Naive thymus-derived CD4-positive, alpha-beta T cell (primary cell): ENCODE measurements at places on chromosomes 7 and 10. TPM values are rescaled to one million over a fixed set of nuclear protein-coding genes. Genes with fewer than 3 reads are reported as not detected.
A peak's percentile ranks its signal among the peaks of the same experiment; 100 is the strongest.

The MMRN2 gene
- not detected in 2 replicates for total RNA-seq

The TCF7L2 gene
- 0.39 and 1.2 TPM in 2 replicates for total RNA-seq

The MAGI2 gene
- total RNA-seq: 0.14 TPM

The HILPDA gene
- total RNA-seq: 2.4 TPM

The DOCK4 gene
- total RNA-seq: 2.7 TPM

The LIPN gene
- not detected for total RNA-seq

The RPP38 gene
- total RNA-seq: 20.5 TPM

The EIF5AL1 gene
- total RNA-seq: 1.0 TPM

The CNPY1 gene
- not detected for total RNA-seq

The IL2RA gene
- total RNA-seq: 2.5 TPM

The ARL5B gene
- 9.7 TPM for total RNA-seq

DNA sequence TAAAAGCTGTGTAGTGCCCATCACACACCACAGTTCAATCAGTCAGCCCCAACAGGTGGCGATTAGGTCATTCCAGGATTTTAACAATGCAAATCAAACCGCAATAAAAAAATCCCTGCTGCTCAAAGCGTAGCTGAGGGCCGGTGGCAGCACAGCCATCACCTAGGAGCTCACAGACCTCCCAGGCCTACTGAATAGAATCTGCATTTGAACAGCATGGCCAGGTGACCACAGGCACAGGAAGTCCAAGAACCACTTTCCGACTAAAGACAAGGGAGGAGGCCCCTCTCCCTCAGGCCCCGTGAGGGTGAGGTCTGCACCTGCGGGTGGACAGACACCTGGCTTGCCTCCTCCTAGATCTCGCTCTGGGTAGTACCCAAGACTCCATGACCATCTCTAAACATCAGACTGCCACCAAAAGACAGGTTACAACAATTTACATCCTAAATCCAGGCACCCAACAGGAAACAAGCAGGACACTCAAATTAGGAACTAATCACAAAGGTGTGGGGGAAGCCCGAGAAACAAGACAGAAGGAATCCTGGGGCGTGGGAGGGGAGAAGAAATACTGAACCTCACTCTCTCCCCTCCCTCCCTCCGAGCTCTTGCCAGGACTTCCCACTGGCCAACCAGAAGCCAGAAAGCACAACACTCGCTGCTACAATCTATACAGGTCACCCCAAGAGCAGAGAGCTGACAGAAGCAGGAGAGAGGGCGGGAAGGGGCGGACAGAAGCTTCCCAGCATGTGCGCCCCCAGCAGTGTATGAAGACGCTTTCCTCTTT, 19.2 kb downstream of the GNA12 start:
- H3K4me3 ChIP-seq: no peak overlapping the region
- no peak overlapping the region for H3K27ac ChIP-seq
- no peaks in the 10 kb centered on the region for H3K36me3 ChIP-seq

DNA sequence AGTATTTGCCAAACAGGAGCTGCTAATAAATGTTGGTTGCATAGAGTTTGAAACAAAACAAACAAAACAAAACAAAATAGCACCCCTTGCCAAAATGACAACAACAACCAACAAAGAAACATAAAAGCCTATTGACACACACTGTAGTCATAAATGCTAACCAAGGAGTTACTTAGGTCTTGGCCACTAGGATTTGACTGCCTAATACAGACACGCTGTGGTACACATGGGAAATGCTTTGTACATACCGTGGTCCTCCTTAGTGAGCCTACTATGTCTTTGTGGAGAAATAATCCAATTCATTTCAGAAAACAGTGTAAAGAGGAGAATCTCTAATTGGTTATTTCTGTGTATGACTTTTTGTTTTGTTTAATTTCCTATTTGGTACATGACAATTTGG, 53.2 kb upstream of the MTPN start:
- H3K36me3 ChIP-seq: no peaks in the 10 kb centered on the region
- no peak overlapping the region for H3K4me3 ChIP-seq
- H3K27ac ChIP-seq: no peak overlapping the region
- H3K27me3 ChIP-seq: no peaks in the 10 kb centered on the region
- H3K4me1 ChIP-seq: no peaks in the 10 kb centered on the region

- no peak overlapping the region for H3K27ac ChIP-seq
- peaks cover 4% of the 10 kb centered on the region for H3K4me1 ChIP-seq
- H3K4me3 ChIP-seq: no peak overlapping the region
Measured at GRCh38 chr10:114301951-114302710, 63.1 kb downstream of the VWA2 start.

- no peak overlapping the region for H3K27ac ChIP-seq
- H3K27me3 ChIP-seq: no peaks in the 10 kb centered on the region
- no peaks in the 10 kb centered on the region for H3K36me3 ChIP-seq
- no peak overlapping the region for H3K4me3 ChIP-seq
- no peak for DNase-seq
- no peaks in the 10 kb centered on the region for H3K4me1 ChIP-seq
Measured at GRCh38 chr7:1809070-1809469, 139.0 kb downstream of the ELFN1 start.

- no peaks in the 10 kb centered on the region for H3K4me1 ChIP-seq
- H3K27me3 ChIP-seq: no peaks in the 10 kb centered on the region
- no peaks in the 10 kb centered on the region for H3K36me3 ChIP-seq
- no peak overlapping the region for H3K27ac ChIP-seq
Measured at GRCh38 chr10:60845038-60845437, 66.8 kb downstream of the CDK1 start.

GRCh38 chr7:6516387-6516983, 34.8 kb downstream of the GRID2IP start:
- peak; percentile 56 for DNase-seq
- H3K36me3 ChIP-seq: no peaks in the 10 kb centered on the region
- no peaks in the 10 kb centered on the region for H3K4me1 ChIP-seq
- H3K27ac ChIP-seq: no peak overlapping the region
- H3K27me3 ChIP-seq: no peaks in the 10 kb centered on the region

- H3K4me1 ChIP-seq: no peaks in the 10 kb centered on the region
- no peak for DNase-seq
- no peak overlapping the region for H3K27ac ChIP-seq
- no peak overlapping the region for H3K4me3 ChIP-seq
Measured at GRCh38 chr10:117382861-117383260, 7.6 kb upstream of the PDZD8 start.

- no peak overlapping the region for H3K4me3 ChIP-seq
- no peak for DNase-seq
- no peaks in the 10 kb centered on the region for H3K4me1 ChIP-seq
- H3K36me3 ChIP-seq: no peaks in the 10 kb centered on the region
Measured at GRCh38 chr10:57320416-57320815, 947.3 kb downstream of the IPMK start.

- H3K27me3 ChIP-seq: no peaks in the 10 kb centered on the region
- no peaks in the 10 kb centered on the region for H3K36me3 ChIP-seq
- H3K4me3 ChIP-seq: no peak overlapping the region
Measured at GRCh38 chr7:98629001-98629431, 11.9 kb downstream of the NPTX2 start.

- H3K27me3 ChIP-seq: no peaks in the 10 kb centered on the region
- peaks cover 11% of the 10 kb centered on the region for H3K4me1 ChIP-seq
- H3K4me3 ChIP-seq: peak overlapping the region; percentile 91
- H3K36me3 ChIP-seq: peaks cover under 1% of the 10 kb centered on the region
Measured at GRCh38 chr7:44846816-44847508, 925 bp downstream of the H2AZ2 start.

- H3K36me3 ChIP-seq: peaks cover 3% of the 10 kb centered on the region
- peaks cover 14% of the 10 kb centered on the region for H3K4me1 ChIP-seq
- no peak overlapping the region for H3K4me3 ChIP-seq
- no peak for DNase-seq
- H3K27ac ChIP-seq: no peak overlapping the region
Measured at GRCh38 chr10:110641256-110641655, 2.9 kb upstream of the RBM20 start.

DNA sequence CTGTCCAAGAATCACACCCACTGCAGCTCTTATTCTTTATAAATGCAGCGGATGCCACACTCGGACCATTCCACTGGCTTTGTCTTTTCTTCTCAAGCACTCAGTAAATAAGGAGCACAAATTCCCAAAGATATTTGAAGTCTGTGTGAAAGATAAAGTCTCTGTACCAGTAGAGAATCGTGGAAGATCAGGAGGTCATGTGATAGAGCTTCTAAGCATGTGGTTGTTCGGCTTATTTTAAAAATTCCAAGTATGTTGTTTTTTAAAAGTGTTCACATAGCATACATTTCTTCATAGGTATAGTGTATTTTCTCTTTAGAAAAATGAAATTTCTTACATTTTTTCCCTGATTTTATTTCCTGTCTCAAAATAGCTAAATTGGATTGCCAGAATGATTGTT, 75.8 kb downstream of the NOC3L start:
- H3K4me3 ChIP-seq: no peak overlapping the region
- DNase-seq: no peak
- H3K36me3 ChIP-seq: no peaks in the 10 kb centered on the region
- no peak overlapping the region for H3K27ac ChIP-seq
- H3K27me3 ChIP-seq: no peaks in the 10 kb centered on the region

- H3K27ac ChIP-seq: no peak overlapping the region
- no peaks in the 10 kb centered on the region for H3K4me1 ChIP-seq
- no peaks in the 10 kb centered on the region for H3K27me3 ChIP-seq
- no peaks in the 10 kb centered on the region for H3K36me3 ChIP-seq
- H3K4me3 ChIP-seq: no peak overlapping the region
- DNase-seq: no peak
Measured at GRCh38 chr10:16952610-16953009, 135.4 kb upstream of the RSU1 start.

GRCh38 chr10:112640638-112641037, 193.6 kb downstream of the VTI1A start:
- no peaks in the 10 kb centered on the region for H3K36me3 ChIP-seq
- no peak for DNase-seq

GRCh38 chr10:59702347-59702746, 7.3 kb downstream of the SLC16A9 start:
- H3K4me3 ChIP-seq: no peak overlapping the region
- H3K4me1 ChIP-seq: no peaks in the 10 kb centered on the region
- no peak for DNase-seq
- H3K27me3 ChIP-seq: peaks cover 6% of the 10 kb centered on the region
- H3K27ac ChIP-seq: no peak overlapping the region
- H3K36me3 ChIP-seq: no peaks in the 10 kb centered on the region

- no peaks in the 10 kb centered on the region for H3K36me3 ChIP-seq
- DNase-seq: no peak
- no peak overlapping the region for H3K4me3 ChIP-seq
- no peaks in the 10 kb centered on the region for H3K4me1 ChIP-seq
Measured at GRCh38 chr10:88342733-88343310, 240.3 kb downstream of the RNLS start.

DNA sequence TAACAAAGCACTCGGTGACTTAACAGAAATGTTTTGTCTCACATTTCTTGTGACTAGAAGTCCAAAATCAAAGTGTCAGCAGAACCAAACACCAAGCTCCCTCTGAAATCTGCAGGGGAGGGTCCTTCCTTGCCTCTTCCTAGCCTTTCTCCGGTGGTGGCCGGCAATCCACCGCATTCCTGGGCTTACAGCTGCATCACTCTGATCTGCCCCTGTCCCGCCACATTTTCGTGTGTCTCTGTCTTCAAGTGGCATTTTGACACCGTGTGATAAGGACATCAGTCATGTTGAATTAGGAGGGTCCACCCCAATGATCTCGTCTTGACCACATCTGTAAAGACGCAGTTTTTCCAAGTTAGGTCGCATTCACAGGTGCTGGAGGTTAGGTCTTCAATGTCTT, 30.5 kb upstream of the TOMM7 start:
- DNase-seq: no peak
- H3K36me3 ChIP-seq: no peaks in the 10 kb centered on the region
- peak overlapping the region; percentile 88 for H3K4me3 ChIP-seq
- H3K4me1 ChIP-seq: peaks cover 4% of the 10 kb centered on the region
- no peak overlapping the region for H3K27ac ChIP-seq

GRCh38 chr7:128928159-128928813, 9.4 kb upstream of the IRF5 start:
- no peaks in the 10 kb centered on the region for H3K27me3 ChIP-seq
- H3K27ac ChIP-seq: no peak overlapping the region
- H3K36me3 ChIP-seq: no peaks in the 10 kb centered on the region
- peaks cover 9% of the 10 kb centered on the region for H3K4me1 ChIP-seq
- no peak overlapping the region for H3K4me3 ChIP-seq
- DNase-seq: no peak

DNA sequence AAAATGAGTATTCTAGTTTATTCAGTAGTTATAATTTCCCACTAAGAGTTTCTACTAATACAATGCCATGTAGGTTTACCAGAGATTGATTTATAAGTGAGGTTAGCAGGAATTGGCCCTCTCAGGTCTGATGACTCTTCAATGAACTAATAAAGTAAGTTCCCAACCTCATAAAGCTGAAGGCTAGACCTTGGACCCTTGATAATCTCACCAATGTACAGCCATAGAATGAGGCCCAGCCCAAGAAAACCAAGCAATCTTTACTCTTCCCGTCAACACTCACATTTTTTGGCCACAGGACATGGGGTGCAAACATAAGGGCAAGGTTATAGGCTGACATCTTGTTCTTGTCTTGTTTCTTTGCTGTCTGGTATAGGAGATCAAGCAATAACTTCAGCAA, 33.3 kb downstream of the ARHGAP19 start:
- DNase-seq: no peak
- H3K36me3 ChIP-seq: peaks cover 7% of the 10 kb centered on the region
- no peak overlapping the region for H3K4me3 ChIP-seq
- H3K27me3 ChIP-seq: no peaks in the 10 kb centered on the region
- no peak overlapping the region for H3K27ac ChIP-seq
- H3K4me1 ChIP-seq: no peaks in the 10 kb centered on the region

DNA sequence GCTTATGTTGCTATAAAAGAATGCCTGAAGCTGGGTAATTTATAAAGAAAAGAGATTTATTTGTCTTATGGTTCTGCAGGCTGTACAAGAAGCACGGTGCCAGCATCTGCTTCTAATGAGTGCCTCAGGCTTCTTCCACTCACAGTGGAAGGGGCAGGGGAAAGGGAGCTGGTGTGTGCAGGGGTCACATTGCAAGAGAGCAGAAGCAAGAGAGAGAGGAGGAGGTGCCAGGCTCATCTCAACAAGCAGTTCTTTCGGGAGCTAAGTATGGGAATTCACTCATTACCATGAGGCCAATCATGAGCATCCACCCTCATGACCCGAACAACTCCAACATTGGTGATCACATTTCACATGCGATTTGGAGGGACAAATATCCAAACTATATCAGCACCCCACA, 17.2 kb upstream of the SLK start:
- no peaks in the 10 kb centered on the region for H3K4me1 ChIP-seq
- H3K4me3 ChIP-seq: no peak overlapping the region
- DNase-seq: no peak
- H3K36me3 ChIP-seq: no peaks in the 10 kb centered on the region
- no peaks in the 10 kb centered on the region for H3K27me3 ChIP-seq
